Omental fat pad (tissue), 4 donors: ENCODE measurements at places on chromosomes 11 and 22.
A peak's percentile ranks its signal among the peaks of the same experiment; 100 is the strongest.

- DNase-seq = no peak
These were observed 197.0 kb downstream of the PGR start for GRCh38 chr11:100932474-100933100.

DNA sequence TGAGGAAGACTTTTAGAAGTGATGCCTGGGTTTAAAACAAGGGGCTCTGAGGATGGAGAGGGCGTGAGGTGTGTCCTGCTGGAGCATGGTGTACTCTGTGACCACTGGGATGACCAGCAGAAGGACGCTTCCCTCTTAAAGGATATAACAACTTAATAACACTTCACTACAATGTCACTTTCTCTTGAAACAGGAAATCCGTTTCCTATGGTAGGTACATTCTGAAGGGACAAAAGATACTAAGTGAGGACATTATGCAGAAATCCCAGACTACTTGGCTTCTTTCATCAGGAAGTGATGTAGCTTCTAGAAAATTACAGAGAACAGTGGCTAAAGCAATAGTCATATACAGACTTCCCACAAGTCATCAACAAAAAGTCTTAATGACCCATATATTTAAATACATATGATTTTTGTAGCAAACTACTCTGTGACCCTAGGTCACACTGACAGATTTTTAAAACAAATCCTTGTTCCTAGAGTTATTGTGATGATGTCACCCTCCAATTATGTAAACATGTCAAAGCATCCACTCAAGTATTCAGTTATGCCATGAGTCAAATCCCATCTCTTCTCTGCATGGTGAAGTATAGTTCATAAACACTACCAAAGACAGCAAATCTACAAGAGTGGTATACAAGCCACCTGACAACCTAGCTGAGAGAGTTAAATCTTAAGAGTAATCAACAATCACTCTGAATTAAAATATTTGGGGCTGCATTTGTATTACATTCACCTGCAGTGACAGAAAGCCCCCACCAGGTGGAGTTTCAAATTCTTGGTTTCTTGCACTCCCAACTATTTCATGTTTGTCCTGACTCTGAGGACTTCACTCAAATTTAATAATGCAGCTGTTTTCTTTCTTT, 32.8 kb downstream of the PITPNB start:
- no peak for DNase-seq

- DNase-seq = no peak
These were observed 5.1 kb downstream of the CD82 start for GRCh38 chr11:44570411-44571155.

- peak; percentile 59 for DNase-seq
These were observed 17.0 kb upstream of the IL2RB start for GRCh38 chr22:37166675-37167066.

DNA sequence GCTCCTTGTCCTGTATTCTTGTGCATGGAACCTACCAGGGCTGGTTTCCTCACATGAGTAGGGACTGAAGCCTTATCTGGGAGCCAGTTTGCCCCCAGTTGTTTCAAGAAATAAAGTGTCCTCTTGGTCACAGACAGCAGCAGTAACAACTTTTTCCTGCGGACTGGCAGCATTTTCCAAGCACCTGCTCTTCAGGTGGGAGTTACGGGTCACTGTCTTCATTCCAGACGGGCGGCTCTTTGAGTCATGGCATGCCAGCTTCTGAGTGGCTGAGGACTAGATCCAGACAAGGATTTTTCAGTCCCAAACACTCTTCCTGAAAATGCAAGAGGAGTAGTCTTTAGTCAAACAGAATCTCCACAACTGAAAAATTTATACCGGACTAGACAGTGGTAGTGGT, 2.7 kb upstream of the CD44 start:
- DNase-seq = no peak
